ENCODE measurements at places on chromosomes 1 and 21.
A peak's percentile ranks its signal among the peaks of the same experiment; 100 is the strongest.

DNA sequence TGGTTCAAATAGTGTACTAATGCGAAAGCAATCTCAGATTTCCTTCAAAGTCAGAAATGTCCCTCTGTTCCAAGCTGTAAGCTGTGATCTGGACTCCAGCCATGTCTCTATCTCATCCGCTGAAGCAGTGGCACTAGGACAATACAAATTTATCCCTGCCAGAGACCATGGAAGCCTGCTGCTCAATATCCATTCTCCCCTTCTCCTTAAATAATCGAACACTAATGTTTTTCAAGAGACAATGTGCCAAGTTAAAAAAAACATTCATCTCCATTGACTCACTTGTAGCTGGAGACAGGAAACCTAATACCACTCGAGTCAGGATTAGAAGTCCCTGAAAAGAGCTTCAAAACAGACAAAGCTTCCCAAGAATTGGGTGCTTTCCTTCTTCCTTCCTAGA lies 38.5 kb upstream of the PGBD5 start:
- no peak for DNase-seq

- DNase-seq, result no peak
These were observed 417.3 kb upstream of the PROX1 start for GRCh38 chr1:213570487-213570886.

- no peak for DNase-seq
These were observed 185.5 kb downstream of the ZC3H11B start for GRCh38 chr1:219427403-219427802.

DNA sequence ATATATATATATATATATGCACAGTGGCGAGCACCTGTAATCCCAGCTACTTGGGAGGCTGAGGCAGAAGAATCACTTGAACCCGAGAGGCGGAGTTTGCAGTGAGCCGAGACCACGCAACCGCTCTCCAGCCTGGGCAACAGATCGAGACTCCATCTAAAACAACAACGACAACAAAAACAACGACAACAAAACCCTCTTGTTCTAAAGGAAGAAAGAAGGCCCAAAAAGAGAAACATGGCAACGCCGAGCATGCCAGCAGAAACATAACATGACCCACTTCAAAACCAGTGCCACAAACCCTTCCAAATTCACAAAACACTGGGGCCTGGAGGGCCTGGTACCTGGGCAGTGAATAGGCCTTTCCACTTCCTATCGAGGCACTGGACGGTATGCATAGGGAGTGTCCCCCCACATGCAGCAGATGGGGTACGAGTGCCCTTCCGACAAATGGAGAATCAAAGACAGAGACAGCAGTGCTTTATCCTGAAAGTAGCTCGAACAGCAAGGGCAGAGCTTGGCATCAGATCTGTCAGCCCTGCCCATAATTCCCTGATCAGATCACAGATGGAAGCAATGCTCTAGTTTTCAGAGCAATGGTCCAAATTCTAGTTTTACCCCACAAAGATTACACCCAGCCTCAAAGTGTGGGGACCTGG lies 52.0 kb downstream of the TOMM20 start:
- DNase-seq, result no peak

DNA sequence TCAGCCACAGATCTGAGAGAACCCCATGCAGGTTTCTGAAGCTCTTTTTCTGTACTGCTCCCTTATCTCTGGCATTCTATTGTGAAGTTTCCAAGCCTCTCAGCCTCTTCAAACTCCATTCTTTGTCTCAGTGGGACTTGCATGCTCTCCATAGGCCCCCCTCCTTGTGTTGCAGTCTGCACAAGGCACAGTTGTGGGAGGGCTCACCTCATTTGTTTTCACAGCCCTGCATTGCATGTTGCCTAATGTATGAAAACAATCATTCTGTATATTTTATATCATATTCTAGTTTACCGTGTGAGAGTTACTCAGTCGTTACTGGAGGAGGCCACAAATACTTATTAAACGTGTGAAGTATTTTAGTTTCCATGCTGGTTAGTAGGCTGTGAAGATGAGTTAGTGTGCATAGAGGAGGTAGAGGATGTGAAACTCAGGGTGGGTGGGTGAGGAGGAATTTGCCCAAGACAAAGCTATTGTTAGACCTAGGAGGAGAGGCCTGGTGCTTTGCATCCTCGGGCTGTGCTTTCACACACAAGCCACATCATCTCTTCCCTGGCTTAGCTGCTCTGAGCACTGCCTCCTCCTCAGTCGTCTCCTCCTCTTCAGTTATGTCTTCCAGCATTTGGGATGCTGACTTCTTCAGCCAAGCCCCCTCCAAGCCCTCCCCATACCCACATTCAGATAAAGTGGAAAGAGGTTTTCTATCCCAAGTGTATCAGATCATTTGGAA lies 7.8 kb upstream of the CHI3L2 start:
- DNase-seq, result no peak

GRCh38 chr1:201764166-201764565 lies 64.8 kb upstream of the IPO9 start:
- no peak for DNase-seq

- DNase-seq, result peak; percentile 93
These were observed 19.5 kb downstream of the TEX35 start for GRCh38 chr1:178532392-178532791.

DNA sequence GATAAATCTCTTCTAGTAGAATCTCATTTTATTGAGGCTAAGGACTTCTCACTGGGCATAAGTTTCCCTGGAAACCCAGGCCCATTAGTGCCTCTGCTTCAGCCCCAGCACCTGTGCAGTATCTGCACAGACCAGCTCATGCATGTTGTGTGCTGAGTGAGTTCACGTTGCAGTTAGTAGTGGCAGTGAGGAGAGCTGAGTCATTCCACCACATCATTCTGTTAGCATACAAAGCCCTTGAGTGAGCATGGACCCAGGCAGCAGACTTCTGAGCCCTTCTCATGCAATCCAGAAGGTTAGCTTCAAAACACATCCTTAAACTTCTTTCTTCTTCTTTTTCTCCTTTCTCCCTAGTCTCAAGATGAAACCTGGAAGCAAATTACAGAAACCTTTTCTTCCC lies 45.8 kb upstream of the NTPCR start:
- DNase-seq, result no peak

- DNase-seq, result peak; percentile 56
These were observed 1.9 kb downstream of the SLC6A9 start for GRCh38 chr1:44029260-44029910.

GRCh38 chr1:168112673-168113305 lies 23.9 kb downstream of the GPR161 start:
- peak; percentile 52 for DNase-seq

GRCh38 chr1:156281693-156282478 lies 739 bp downstream of the SMG5 start:
- DNase-seq, result peak; percentile 48

DNA sequence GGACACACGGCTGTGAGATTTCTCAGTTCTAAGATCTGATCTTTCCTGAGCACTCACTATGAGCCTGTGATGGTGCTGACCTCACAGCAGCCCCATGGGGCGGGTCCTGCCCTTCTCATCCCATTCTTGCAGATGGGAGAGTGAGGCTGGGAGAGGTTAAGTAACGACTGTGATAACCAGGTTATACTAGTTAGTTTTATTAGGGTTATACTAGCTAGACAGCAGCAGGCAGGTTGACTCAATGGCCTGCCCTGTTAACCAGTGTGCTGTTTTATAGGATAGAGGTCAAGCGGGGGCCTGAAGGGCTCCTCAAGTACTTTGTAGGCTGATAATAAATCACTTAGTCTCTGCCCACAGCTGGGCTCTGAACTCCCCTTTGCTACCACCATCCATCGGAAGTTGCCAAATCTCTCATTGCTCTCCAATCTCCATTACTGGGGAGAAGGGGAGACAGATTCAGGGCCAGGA lies 4.8 kb downstream of the CNTN2 start:
- no peak for DNase-seq

DNA sequence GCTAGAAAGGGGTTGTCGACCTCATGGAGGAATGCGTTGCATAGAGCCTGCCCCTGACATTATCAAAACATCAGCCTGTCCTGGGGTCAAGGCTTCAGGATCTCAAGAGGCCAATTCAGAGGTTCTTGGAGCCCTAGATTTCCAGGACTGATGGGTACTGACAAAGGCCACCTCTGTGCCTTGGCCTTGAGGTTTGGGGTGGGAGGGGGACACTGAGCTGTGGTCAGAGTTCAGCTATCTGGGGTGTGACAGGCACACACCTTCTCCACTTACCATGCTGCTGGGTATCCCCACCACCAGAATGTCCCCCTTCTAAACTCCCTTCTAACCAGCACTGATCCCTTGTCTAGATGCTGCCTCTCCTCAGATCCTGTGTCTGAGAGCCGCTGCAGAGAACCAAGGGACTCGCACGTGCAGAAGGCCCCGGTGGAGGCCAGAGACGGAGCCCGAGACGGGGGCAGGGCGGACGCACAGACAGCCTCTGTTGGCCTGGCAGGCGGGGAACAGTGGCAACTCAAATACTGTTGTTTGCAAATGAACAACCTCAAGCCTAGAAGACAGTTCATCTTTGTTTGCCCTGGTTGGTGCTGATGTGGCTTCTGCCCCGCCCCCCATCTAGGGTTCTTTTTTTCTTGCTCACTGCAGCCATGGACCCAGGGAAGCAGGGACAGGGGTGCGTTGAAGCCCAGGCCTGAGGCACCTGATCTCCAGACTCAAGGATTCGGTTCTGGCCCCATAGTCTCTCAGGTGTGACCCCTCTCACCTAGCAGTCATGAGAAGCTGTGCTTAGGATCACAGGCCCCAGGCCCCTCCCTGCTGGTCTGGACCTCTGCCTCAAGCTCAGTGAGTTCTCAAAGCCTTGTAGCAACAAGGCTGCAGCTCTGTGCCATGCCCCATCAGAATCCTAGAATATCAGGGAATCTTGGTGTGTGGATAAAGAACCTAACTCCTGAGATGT lies 28.1 kb upstream of the CSF1 start:
- no peak for DNase-seq

- DNase-seq, result no peak
These were observed 25.5 kb downstream of the KMO start for GRCh38 chr1:241557551-241558193.

- DNase-seq, result no peak
These were observed 37.2 kb downstream of the GNPAT start for GRCh38 chr1:231278100-231278790.

- DNase-seq, result no peak
These were observed 32.5 kb downstream of the PKNOX1 start for GRCh38 chr21:43006874-43007208.

DNA sequence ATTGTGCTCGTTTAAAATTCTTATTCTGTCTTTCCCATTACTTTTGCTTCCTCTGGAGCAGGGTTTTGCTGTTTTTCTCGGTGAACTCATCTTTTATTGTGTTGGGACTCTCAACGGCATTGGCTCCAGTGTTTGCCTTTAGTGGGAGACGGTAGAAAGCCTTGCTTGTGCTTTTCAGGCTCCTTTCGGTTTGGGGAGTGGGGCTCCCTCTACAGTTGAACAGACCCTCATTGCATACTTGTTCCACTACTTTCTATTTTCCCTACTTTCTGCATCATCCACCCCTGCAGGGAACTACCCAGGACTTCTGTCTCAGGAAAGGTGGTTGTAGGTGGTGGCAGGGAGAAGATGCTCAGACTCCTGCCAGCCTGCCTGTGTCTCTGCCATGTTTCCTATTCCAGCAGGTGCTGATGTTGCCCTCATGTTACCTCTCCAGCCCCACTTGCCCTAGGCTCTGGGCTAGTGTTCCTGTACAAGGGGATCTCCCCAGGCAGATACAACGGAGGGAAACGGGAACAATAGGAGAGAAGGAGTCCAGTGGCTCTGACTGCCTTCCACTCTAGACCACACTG lies 68.5 kb upstream of the ZBTB18 start:
- DNase-seq, result no peak

DNA sequence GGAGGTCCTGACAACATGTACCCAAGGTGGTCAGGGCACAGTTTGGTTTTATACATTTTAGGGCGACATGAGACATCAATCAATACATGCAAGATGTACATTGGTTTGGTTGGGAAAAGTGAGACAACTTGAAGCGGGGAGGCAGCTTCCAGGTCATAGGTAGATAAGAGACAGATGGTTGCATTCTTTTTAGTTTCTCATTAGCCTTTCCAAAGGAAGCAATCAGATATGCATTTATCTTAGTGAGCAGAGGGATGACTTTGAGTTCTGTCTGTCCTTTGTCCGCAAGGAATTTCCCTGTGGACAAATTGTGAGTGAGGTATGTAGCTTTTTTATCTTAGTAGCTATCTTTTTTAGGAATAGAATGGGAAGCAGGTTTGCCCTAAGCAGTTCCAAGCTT lies 10.5 kb upstream of the RBM15 start:
- DNase-seq, result no peak
